Activated B cell treated with CpG ODN at 0.5 μM for 24 hours (primary cell): ENCODE measurements at places on chromosomes 5 and 9. TPM values are rescaled to one million over a fixed set of nuclear protein-coding genes. Genes with fewer than 3 reads are reported as not detected.

GRCh38 chr5:72470826-72471225, 36.4 kb downstream of the ZNF366 start:
- no peak for DNase-seq

- no peak for DNase-seq
Observed at GRCh38 chr5:5270958-5271785, 131.0 kb downstream of the ADAMTS16 start.

GRCh38 chr9:92615790-92616189, 54.1 kb downstream of the IPPK start:
- no peak for DNase-seq

GRCh38 chr9:2789355-2789754, 54.5 kb downstream of the PUM3 start:
- DNase-seq = no peak

- DNase-seq = no peak
Observed at GRCh38 chr9:9124616-9125015, 1325.0 kb upstream of the DMAC1 start.

- no peak for DNase-seq
Observed at GRCh38 chr9:122314165-122314564, 49.5 kb downstream of the MRRF start.

DNA sequence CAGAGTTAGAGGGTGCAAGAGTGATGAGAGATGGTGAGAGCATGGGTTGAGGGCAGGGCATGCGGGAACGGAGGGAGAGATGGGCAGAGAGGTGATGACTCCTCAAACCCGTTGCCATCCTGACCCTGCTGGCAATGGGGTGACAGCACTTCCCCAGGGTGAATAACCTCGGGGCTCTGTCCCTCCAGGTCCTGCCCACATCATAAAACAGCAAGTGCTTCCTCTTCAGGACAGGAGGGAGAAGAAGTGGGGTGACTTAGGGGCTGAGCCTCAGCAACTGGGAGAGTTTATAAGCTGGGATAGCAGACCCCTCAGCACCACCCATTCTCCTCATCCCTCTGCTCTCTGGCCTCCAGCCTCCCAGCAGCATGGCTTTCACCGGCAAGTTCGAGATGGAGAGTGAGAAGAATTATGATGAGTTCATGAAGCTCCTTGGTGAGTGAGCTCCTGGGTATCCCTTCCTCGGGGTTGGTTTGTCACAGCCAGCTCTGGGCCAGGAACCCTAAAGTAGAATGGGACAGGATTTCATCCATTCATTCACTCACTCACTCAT, at the start of gene FABP6:
Gene FABP6, plus strand, starts transcription at position 317 of the 553 bp plus-strand sequence. Its CDS starts 52 bp downstream, at position 369.
- no peak for DNase-seq

DNA sequence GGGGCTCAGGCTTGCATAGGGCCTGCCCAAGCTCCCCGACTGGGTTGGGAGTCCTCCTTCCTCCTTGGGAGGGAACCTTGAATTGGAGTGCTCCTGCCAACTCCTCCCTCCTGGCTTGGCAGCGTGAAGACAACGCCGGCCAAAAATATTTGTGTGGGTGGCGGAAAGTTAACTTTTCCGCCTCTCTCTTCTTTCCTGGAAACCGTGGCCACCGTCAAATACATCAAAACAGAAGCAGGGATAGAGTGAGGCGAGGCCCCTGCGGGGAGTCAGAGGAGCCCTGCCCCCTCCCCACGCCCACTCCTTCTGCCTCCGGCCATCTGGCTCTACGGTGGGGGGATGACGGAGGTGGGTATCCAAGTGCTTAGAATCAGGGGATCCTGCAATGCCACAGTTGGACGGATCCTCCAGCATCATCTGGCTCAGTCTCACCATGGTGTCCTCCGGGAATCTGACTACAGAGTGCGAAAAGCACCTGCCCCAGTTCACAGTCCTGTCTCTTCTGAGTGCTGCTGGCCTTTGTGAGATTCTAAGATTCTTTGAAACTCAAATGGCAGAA, 25.2 kb upstream of the SYNPO start:
- no peak for DNase-seq

- no peak for DNase-seq
Observed at GRCh38 chr5:93800988-93801811, 59.8 kb upstream of the POU5F2 start.

- no peak for DNase-seq
Observed at GRCh38 chr5:140329739-140330481, 16.5 kb downstream of the HBEGF start.

GRCh38 chr5:168916852-168917251, 337.7 kb upstream of the PANK3 start:
- no peak for DNase-seq

- no peak for DNase-seq
Observed at GRCh38 chr5:170176916-170177315, 55.9 kb upstream of the C5orf58 start.

The SLC34A3 gene
- not detected in 2 replicates for total RNA-seq

The SNCAIP gene
- total RNA-seq = not detected in 2 replicates

The F2RL2 gene
- total RNA-seq = not detected in 2 replicates
